ENCODE measurements at places on chromosomes 6 and 20.

- no peak for DNase-seq
Observed at GRCh38 chr20:48626938-48627736, 200.7 kb downstream of the PREX1 start.

DNA sequence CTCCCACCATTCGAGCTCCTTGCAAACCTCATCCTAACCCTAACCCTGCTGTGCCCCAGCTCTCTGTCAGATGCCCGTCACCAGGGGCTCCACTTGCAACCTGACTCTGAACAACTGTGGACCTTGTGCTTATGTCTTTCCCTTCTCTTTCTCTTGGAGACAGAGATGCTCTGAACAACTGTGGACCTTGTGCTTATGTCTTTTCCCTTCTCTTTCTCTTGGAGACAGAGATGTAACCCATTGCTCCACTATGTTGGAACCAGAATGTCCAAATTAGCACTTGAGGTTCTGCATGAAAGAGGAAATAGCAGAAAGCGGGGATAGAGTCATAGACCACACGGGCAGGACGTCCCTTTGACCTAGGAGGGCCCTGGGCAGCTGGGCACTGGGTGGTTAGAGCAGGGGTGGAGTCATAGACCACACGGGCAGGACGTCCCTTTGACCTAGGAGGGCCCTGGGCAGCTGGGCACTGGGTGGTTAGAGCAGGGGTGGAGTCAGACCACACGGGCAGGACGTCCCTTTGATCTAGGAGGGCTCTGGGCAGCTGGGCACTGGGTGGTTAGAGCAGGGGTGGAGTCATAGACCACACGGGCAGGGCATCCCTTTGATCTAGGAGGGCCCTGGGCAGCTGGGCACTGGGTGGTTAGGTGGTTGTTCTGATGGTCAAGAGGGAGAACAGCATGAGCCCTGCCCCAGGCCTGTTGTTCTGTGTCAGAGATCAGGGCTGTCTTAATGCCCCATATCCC is 22.2 kb downstream of the PCMTD2 start:
- no peak for DNase-seq

DNA sequence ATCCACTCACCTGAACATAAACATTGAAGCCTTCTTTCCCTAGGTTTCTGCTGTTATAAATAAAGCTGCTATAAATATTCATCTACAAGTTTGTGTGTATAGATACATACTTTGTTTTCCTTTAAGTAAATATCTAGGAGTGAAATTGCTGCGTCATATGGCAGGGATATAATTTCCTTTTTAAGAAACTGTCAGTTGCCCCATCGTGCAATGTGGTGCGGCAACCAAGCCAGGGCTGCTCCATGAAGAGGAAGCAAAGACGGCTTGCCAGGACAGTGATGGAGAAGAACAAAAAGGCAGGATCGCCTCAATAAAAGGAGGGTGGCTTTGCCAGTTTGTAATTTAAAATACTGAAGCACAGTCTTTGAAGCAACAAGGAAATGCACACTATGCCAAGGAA is 36.6 kb downstream of the CITED2 start:
- no peak for DNase-seq

- DNase-seq: no peak
Observed at GRCh38 chr20:10789386-10789785, 115.6 kb upstream of the JAG1 start.

DNA sequence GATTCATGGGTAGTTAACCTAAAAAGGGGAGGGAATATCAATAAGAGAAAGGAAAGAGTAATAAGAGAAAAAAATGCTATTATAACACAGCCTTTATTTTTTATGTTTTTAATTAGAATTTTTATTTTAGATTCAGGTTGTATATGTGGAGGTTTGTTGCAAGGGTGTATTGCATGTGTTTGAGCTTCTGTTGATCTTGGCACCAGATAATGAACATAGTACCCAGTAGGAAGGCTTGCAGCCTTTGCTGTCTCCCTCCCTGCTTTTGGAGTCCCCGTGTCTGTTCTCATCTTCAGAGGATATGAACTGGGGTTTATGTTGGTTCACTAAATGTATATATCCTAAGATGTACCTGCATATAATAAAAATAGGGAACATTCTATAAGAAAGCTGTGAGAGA is 250.0 kb downstream of the UST start:
- no peak for DNase-seq

DNA sequence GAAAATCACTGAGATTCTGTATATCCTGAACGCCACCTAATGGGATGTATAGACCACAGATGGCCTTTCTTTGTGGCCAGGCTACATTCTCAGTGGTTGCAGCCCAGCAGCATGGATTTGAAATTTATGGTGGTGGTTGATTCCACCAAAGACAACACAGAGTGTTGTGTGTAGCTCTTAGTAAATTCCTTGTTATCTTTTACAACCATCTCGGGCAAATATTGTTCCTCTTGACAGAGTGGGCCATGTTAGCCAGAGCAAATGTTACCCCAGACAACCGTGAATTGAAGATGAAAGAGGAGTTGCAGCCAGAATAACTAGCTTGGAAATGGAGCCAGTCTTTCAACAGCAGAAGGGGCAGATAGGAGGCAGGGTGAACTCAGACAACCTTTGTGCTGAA is 39.5 kb downstream of the SLC24A3 start:
- no peak for DNase-seq

DNA sequence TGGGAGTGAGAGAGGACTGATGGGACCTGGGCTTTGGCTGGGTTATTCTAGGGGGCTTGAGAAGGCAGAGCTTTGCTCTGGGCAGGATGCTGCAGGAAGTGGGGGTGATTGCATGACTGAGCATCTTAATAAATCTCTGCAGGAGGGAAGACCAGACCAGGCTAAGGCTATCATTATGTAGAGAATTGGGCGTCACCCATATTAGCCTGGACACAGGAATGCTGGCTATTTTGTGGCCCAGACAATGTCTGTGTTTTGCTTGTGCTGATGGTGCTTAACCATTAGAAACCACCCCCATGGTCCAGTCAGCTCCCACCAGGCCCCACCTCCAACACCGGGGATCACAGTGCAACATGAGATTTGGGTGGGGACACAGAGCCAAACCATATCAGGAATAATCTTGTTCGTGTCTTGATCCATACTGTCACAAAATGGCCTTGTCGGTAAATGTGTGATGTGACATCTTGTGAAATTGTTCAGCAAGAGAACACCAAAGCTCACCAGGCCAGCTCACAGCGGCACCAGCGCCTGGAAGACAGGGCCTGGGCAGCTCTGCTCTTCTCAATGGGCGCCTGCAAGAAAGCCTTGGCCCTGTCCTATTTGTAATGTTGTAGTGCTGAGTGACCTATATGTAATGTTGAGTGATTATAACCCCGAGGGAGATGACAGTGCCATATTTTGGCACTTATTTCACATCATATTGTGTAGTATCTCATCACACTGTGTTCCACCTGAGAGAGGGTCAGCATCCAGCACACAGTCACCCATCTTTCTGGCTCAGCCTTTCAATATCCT is 211.8 kb downstream of the QKI start:
- no peak for DNase-seq

GRCh38 chr20:63495741-63496595 is 2.9 kb downstream of the EEF1A2 start:
- no peak for DNase-seq

GRCh38 chr6:50653253-50653652 is 60.1 kb upstream of the TFAP2D start:
- DNase-seq: no peak

DNA sequence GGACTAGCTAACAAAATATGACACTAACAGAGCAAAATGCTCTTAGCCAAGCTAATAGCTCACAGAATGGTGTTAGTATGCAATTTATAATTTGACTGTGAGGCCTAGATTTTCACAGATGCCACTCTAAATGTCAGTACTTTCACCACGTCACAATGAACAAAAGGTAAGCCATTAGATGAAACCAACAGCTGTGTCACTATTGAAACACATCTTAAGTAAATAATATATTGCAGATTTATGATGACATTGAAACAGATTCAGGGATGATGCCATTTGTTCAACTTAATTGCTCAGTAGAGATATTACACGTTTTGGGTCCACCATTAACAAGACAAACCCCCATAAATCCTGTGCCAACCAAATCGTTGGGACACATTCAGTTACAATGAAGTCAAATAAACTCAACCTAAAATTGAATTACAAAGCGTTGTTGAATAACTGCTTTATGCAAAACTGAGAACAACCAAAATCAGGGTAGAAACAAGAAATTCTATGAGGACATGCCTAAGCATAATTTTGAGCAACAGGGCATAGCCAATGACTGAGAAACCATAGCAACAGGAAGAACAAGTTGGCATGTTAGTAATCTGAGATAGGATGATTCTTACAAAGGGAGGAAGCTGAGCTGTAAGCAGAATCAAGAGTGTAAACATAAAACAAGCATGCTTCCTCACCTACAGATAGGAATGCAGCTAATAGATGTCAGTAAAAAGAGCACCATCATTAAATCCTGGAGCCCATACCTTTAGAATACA is 85.6 kb upstream of the KHDRBS2 start:
- DNase-seq: no peak

Data from tibial artery (tissue), 4 donors.